ENCODE measurements at places on chromosomes 3 and 15.
A peak's percentile ranks its signal among the peaks of the same experiment; 100 is the strongest.

DNA sequence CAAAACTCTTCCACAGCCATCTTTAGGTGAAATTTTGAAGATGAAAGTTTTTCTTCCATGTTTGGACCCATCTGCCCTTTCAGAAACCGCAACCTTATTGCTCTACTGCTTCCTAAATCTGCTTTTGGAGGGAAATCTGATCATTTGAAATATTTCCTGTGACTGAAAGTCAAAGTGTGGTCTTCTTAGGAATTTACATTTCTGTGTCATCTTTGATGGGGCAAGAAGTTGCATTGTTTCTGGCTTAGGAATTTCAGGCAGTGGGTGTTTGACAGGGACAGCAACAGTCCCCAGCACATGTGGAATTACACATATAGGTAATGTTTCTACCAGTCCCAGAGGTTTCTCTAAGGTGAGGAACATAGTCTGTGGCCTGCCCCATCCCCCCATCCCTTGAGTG lies 5.3 kb upstream of the TYRO3 start:
- DNase-seq, result no peak

DNA sequence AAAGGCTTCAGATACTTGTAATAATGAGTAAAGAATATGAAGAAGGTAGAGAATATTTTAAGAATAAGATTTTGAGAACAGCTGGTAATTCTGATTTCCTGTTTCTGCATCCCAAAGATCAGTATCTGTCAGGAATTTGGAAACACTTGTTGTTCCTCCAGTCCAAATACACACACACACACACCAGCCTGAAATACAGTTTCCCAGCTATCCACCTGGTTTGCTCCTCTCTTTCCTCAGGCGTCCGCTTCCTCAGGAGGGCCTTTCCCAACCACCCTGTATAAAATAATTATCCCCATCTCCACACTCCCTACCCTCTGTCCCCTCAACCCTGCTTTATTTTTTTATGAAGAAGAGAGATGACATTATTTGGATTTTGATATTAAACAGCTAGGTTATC lies 2.0 kb upstream of the FSIP1 start:
- no peak for DNase-seq

- DNase-seq, result peak; percentile 99
Measured at GRCh38 chr3:177615015-177615414, 417.7 kb upstream of the TBL1XR1 start.

DNA sequence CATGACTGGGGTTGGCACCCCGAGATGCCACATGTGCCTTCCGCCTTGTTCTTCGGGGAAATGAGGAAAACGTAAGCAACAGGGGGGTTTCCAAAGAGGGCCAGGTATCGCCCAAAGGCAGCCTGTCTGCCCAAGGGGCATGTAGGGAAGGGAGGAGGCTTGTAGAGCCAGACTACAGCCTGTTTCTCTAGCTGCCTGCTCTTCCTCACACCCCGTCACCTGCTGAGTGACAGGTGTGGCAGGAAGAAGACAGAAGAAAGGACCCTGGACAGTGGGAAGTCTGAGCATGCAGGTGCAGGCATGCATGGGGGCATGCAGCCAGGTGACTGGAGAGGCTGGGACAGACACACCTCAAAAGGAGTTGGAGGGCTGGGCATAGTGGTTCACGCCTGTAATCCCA lies 9.8 kb downstream of the PLA2G4E start:
- no peak for DNase-seq

GRCh38 chr3:132268956-132269355 lies 48.3 kb upstream of the ACP3 start:
- no peak for DNase-seq
